ENCODE measurements at places on chromosomes 2 and 18. TPM values are rescaled to one million over a fixed set of nuclear protein-coding genes. Genes with fewer than 3 reads are reported as not detected.
A peak's percentile ranks its signal among the peaks of the same experiment; 100 is the strongest.

DNA sequence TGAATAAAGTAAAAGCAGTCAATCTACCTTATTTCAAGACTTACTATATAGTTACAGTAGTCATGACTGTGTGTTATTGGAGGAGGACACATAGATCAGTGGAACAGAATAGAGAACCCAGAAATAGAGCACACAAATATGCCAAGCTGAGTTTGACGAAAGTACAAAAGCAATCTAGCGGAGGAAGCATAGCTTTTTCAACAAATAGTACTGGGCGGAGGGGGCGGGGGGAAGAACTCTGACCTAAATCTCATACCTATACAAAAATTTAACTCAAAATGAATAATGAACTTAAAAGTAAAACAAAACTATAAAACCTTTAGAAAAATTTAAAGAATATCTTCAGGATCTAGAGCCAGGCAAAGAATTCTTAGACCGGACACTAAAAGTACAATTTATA is 139.1 kb downstream of the AGPS start:
- no peaks in the 10 kb centered on the region for H3K27me3 ChIP-seq
- no peak overlapping the region for H3K27ac ChIP-seq
- no peaks in the 10 kb centered on the region for H3K36me3 ChIP-seq

DNA sequence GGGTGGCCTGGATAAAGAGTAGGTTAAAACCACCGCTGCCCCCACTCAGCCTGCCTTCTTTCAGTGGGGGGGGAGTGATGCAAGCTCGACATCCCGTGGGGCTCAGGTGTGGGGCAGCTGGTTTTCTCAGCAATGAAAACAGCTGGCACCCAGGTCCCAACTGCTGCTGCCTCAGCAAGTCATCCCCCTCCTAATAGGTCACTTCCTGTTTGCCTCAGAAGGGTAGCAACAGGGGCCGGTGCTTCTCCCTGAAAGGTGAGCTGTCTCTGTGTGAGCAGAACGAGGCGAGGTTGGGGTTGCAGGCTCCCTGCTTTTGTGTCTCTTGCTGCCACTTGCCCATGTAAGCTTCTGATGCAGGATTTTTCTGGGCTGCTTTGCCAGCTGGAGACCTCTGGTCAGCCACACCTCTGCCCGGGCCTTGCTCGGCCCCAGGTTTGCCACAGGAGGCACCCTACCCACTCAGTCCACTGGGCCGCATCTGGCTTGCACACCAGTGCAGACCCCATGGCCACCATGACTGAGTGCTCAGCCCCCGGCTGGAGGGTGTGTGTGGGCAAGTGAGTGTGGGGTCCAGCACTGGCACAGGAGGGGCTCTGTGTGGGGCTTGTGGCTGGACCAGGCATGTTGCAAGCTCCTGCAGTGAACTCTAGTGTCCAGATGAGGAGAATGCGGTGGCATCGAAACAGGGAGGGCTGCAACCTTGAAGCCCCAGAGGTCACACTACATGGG is 11.5 kb upstream of the ASB1 start:
- no peak overlapping the region for H3K4me3 ChIP-seq
- H3K27me3 ChIP-seq = no peaks in the 10 kb centered on the region
- H3K36me3 ChIP-seq = peaks cover 13% of the 10 kb centered on the region
- peaks cover 7% of the 10 kb centered on the region for H3K4me1 ChIP-seq
- peak overlapping the region; percentile 42 for H3K27ac ChIP-seq

- DNase-seq = no peak
- H3K27me3 ChIP-seq = peaks cover 32% of the 10 kb centered on the region
- H3K4me3 ChIP-seq = no peak overlapping the region
- H3K4me1 ChIP-seq = no peaks in the 10 kb centered on the region
Measured at GRCh38 chr18:470661-471501, 29.6 kb downstream of the COLEC12 start.

- H3K36me3 ChIP-seq = no peaks in the 10 kb centered on the region
- DNase-seq = no peak
- no peaks in the 10 kb centered on the region for H3K27me3 ChIP-seq
- no peaks in the 10 kb centered on the region for H3K4me1 ChIP-seq
Measured at GRCh38 chr2:147356157-147356556, 488.7 kb upstream of the ACVR2A start.

DNA sequence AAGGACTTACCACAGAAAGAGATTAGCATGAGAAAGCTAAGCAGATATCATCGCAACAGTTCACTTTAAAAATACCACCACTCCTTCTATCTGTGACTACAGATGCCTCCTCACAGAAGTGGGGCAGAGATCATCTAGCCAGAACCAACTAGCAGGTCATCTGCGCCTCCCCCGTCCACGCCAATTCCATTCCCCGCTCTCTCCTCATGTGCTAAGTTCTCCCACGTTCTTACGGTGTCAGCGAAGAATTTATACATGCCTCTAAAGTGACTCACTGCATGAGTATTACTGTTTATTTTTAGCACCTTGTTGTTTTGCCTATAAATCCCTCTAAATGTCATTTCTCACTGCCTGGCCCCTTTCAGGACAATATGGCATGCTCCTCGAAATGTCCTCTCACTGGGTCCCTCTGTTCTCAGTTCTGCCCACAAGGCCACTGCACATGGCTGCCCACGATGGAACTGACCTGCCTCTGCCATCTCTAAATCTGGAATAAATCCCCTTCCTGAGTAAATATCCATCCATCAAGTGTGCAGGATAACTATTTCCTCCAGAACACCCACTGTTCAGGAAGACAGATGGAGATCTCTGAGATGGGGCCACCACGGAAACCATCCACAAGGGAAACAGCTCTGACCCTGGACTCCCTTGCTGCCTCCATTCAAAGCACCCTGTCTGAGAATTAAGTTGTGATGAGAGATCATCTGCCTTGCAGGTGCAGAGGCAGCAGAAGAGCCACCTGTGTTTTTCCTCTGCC is 137.7 kb downstream of the IRS1 start:
- H3K27ac ChIP-seq = no peak overlapping the region
- DNase-seq = no peak
- peaks cover 6% of the 10 kb centered on the region for H3K27me3 ChIP-seq
- H3K36me3 ChIP-seq = no peaks in the 10 kb centered on the region
- no peak overlapping the region for H3K4me3 ChIP-seq

- no peaks in the 10 kb centered on the region for H3K4me1 ChIP-seq
- H3K4me3 ChIP-seq = no peak overlapping the region
- H3K36me3 ChIP-seq = no peaks in the 10 kb centered on the region
- H3K27me3 ChIP-seq = peaks cover 5% of the 10 kb centered on the region
Measured at GRCh38 chr2:240322991-240323390, 112.5 kb upstream of the GPC1 start.

GRCh38 chr18:2534906-2535305 is 36.4 kb downstream of the METTL4 start:
- no peaks in the 10 kb centered on the region for H3K4me1 ChIP-seq
- H3K27me3 ChIP-seq = no peaks in the 10 kb centered on the region
- H3K27ac ChIP-seq = no peak overlapping the region
- H3K36me3 ChIP-seq = peaks cover 3% of the 10 kb centered on the region
- H3K4me3 ChIP-seq = no peak overlapping the region

DNA sequence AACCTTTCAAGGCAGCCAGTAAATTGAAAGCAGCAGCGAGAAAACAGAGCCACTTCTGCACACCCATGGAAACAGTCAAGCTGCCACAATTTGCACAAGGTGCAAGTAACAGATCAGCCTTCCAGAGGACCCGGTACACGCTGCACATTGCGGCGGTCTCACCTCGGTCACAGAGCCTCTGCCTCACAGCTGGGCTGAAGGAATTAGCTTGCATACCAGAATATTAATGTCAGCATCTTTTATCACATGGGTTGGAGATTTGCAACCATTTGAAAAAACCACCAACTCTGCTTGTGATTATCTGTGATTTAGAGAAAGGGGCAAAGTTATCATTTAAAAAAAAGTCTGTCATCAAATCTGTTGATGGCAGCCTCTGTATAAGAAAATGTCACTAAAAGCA is 330.5 kb upstream of the TCF4 start:
- no peak overlapping the region for H3K4me3 ChIP-seq
- no peaks in the 10 kb centered on the region for H3K4me1 ChIP-seq
- no peak overlapping the region for H3K27ac ChIP-seq
- no peaks in the 10 kb centered on the region for H3K36me3 ChIP-seq
- H3K27me3 ChIP-seq = no peaks in the 10 kb centered on the region

DNA sequence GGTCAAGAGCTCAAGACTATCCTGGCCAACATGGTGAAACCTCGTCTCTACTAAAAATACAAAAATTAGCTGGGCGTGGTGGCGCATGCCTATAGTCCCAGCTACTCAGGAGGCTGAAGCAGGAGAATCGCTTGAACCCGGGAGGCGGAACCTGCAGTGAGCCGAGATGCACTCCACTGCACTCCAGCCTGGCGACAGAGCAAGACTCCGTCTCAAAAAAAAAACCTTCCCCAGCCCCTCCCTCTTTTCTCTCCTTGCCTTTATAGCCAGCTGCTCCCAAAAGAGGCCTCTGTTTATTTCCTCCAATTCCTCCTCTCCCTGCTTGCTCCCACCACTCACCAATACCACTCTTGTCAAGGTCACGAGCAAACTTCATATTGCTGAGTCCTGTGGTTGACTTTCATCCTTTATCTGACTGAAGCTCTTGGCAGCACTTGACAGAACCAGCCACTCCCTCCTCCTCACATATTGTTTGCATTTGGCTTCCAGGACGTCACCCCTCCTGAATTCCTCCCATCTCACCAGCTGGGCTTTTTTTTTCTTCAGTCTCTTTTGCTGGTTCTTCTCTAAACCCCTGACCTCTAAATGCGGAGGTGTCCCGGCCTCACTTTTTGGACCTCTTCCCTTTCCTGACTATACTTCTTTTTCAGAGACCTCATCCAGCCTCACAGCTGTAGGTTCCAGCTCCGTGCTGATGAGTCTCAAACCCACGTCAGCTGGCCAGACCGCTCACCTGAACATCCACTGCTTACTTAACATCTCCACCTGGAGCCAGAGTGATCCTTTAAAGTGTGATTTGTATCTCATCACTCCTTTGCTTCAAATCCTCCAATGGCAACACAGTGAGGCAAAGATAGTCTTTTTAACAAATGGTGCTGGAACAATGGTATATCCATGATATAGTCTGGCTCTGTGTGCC is 84.6 kb upstream of the CAB39 start:
- no peak for DNase-seq
- H3K27me3 ChIP-seq = no peaks in the 10 kb centered on the region
- H3K4me1 ChIP-seq = peaks cover 19% of the 10 kb centered on the region

Gene RNF125
- 43.3 TPM for total RNA-seq

Gene HNMT
- total RNA-seq = not detected

Gene CNGA3
- total RNA-seq = not detected

Gene NAPG
- total RNA-seq = 36.5 TPM

Measured in activated T-cell treated with anti-CD3 and anti-CD28 coated beads, Interleukin-2, amount 50 U/mL, for 72 hours (primary cell).